Stimulated activated CD4-positive, alpha-beta T cell treated with anti-CD3 and anti-CD28 coated beads, Interleukin-1b, Interleukin-23, amount 100 ng/mL, for 1 hour (primary cell): ENCODE measurements at places on chromosomes 4 and X.

DNA sequence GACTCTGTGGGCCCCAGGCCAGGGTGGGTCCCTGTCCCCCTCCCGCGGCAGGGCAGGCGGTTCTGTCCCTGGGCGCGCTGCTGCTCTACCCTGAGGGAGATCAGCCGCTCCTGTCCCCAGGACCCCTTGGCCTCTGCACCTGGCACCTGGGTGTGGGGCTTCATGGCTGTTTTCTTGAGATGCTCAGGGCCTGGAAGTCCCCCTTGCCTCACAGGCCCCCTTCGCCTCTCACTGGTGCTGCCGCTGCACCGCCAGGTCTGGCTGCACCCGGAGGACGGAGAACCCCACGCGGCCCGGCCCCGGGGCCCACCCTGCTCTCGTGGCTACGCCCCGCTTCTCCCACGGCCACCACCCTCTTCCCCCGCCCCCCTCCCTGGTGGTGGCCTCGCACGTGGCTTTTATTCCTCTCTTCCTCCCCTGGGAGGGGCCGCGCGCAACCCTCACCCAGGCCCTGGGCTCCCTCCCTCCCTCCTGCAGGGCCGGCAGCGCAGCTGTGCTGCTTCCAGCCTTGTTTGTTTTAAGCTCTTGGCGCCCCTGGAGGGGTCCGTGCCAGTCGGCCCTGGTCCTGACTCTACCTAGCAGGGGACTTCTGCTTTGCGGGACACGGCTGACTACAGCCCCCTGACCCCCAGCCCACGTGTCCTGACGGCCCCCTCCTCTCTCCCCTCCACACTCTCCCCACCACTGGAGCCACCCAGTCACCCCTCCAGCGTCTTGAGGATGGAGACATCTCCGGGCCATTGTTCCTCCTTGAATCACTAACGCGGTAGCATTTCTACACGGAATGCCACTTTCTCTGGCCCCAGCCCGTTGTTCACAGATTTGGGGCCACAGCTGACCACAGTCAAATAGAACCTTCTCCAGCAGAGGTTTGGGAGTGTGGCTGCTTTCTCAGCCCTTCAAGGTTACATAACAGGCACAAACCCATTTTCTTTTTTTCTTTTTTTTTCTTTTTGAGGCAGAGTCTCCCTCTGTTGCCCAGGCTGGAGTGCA lies 20.6 kb upstream of the CLDN24 start:
- DNase-seq, result no peak

DNA sequence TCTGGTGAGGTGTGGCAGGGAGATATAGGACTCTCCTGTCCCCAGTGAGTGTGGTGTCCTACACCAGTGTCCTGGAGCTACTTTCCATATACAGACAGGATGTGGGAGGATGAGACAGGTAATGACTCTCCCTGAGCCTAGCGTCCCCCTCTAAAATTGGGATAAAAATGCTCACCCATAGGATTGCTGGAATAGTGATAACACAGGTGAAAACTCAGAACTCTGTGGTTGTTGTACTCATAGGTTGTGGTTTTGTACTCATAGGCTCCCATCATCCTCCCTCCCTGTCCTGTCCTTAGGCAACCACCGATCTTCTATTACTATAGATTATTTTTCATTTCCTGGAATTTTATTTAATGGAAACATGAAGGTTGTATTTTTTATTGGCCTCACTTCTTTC lies 60.7 kb upstream of the NXF3 start:
- DNase-seq, result no peak

DNA sequence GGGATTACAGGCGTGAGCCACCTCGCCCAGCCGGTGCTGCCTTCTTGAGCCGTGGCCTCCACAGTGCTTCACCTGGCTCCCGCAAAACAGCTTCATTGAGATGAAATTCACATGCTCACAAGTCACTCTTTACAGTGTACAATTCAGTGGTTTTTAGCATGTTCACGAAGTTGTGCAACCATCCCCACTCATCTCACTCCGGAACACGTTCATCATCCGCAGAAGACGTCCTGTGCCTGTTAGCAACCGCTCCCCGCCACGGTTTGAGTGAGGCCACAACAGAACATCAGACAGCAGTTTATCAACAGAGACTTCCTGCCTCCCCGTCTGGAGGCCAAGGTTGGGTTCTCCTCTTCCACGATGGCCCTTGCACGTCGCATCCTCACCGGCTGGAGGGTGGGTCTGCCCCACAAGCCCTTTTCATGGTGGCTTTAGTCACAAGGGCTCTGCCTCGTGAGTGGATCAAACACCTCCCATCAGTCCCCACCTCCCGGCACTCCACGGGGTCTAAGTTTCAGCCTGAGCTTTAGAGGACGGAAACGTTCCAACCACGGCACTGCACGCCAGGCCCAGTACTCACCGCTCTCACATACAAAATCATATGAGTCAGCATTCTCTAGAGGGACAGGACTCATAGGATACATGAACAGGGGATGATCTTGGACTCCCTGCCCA lies 29.6 kb upstream of the SPON2 start:
- peak; percentile 55 for DNase-seq

DNA sequence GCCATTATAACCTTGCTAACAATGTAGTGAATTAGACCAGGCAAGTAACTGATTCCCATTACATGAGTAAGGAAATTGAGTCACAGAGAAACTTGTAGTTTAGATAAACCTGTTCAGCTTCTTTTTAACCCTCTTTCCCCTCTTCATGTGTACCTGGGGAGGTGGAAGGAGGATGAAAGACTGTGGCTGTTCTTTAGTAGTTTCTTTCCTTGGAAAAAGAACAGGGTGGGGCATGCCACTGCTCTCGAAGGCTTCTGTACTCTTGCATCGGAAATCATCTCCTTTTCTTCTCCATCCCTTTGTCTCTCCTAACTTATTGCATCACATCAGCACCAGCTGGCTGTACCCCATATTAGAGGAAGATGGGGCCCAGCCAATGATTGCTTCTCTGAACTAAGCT lies 171.4 kb downstream of the PPARGC1A start:
- DNase-seq, result no peak

DNA sequence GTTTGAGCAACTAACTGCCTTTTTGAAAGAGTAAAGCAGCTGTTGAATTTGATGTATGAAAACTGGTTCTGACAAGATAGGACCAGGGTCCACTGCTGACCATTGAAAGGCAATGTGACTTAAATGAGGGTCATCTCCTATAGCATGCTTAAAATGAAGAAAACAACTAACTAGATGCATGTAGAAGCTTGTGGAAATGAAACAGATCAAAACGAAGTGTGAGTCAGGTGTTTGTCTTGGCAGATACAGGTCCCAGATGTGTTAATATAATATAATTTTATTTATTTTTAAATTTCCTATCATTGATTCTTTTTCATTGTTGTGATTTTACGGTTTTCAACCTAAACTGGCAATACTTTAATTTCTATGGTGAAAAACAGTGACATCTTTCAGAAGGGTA lies 83.6 kb downstream of the ATOH1 start:
- no peak for DNase-seq

DNA sequence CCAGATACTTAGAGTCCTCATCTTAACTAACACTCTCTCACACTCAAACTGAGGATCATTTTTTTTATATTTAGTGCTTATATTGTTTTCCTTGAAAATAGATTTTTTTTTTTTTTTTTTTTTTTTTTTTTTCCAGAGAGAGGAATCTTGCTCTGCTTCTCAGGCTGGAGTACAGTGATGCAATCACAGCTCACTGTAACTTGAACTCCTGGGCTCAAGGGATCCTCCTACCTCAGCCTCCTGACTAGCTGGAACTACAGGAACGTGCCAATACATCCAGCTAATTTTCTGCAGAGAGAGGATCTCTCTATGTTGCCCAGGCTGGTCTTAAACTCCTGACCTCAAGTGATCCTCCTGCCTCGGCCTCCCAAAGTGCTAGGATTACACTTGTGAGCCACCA lies 650.3 kb upstream of the ATOH1 start:
- DNase-seq, result no peak

GRCh38 chrX:17836830-17837229 lies 24.3 kb downstream of the RAI2 start:
- no peak for DNase-seq

GRCh38 chr4:35541146-35541887 lies 703.0 kb downstream of the ARAP2 start:
- no peak for DNase-seq

GRCh38 chr4:112253382-112254000 lies 21.9 kb downstream of the AP1AR start:
- DNase-seq, result no peak

DNA sequence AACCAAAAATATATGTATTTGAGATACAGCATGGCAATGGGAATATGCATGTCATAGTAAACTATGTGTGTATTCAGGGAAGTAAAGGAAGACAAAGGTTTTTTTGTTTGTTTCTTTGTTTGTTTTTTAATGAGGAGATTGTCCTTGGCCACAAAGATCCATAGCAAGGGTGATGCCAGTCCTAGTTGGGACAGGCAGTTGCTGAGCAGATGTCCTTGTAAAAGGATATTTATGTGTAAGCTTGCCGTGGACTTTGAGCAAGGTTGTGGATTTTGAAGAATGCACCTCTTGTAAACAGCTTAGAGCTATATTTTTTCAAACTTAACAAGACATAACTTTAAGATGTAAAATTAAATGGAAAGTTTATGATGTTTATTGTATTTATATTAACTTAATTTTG lies 69.9 kb upstream of the GABRE start:
- no peak for DNase-seq

DNA sequence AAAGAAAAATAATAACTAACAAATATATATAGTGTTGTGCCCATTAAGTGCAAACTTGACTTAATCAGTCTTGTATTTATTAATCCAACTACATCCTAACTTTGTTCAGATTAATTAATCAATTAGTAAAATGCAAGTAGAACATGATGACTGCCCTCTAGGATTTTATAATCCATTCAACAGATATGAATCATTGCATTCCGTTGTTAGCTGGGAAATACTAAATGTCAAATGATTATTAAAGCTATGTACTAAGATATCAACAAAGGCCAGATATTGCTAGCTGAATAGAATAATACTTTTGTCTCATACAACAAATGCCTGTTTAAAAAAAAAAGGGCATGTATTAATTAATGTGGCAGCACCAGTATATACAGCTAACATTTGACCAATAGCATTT lies 1366.3 kb downstream of the STIM2 start:
- DNase-seq, result no peak

DNA sequence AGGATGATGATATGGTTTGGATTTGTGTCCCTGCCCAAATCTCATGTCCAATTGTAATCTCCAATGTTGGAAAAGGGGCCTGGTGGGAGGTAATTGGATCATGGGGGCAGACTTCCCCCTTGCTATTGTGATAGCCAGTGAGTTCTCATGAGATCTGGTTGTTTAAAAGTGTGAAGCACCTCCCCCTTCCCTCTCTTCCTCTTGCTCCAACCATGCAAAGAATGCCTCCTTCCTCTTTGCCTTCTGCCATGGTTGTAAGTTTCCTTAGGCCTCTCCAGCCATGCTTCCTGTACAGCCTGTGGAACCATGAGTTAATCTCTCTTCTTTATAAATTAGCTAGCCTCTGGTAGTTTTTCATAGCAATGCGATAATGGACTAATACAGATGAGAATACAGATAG lies 19.7 kb upstream of the ALG13 start:
- no peak for DNase-seq

DNA sequence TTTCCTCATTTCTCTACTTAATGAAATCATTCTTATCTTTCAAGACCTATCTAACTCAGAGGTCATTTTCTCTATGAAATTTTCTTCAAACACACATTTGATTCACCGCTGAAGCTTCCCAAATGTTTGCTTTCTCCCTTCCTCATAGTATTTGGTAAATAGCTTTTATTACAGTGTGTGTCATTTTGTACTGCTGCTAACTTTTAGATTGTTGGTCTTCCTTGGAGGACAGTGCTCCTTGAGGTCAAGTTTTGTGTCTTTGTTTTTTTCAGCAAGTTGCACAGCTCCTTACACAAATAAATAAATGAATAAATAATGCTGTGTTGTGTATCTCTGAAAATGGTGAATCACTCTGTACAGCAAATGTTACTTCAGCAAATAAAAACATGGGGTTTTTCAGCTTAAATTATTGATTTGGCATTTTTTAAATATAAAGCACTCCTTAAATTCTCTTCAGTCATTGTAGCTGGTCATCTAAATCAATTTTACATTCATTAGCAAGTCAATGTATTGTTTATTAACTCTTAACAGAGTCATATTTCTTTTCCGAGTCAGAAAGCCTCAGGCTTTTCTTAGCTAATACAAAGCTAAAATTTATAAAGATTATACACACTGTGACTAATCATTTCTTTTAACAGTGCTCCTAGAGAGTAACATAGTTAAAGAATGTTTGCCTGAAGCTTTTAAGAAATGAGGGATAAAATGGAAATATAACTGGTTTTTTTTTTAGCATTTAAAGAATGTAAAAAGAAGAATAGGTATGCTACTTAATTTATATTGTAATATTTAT lies 30.1 kb upstream of the MAD2L1 start:
- DNase-seq, result no peak

DNA sequence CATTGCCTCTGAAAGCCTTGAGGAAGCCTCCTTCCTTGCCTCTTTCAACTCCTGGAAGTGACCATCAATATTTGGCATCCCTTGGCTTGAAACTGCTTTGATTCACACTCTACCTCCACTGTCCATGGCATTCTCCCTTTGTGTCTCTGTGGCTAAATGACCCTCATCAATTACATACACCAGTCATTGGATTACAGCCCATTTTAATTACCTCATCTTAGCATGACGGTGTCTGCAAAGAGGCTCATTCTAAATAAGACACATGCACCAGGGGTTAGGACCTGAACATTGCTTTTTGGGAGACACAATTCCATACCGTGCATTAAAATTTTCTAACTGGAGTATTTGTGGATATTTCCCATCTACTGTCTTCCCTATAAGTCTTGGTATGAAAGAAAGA lies 60.7 kb upstream of the FAM9A start:
- DNase-seq, result no peak

DNA sequence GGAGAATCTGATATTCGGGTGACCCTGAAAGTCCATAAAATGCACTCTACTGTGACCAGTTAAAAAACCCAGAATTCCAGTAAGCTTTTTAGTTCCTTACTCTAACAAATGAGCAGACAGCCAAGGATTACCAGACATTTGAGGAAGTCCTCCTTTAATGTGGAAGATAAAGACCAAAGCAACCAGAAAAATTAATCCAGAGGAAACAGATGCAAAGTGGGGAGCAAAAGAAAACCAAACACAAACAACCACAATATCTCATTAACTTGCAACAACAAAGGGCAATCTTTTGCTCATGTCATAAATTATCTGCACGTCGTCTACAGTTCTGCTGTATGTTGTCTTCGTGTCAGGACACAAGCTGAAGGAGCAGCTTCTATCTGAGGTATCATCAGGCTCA lies 164.4 kb downstream of the PJA1 start:
- DNase-seq, result no peak

GRCh38 chr4:153438916-153439756 lies 27.0 kb upstream of the TMEM131L start:
- no peak for DNase-seq

- no peak for DNase-seq
These were observed 77.8 kb downstream of the GPC3 start for GRCh38 chrX:133907606-133908005.

DNA sequence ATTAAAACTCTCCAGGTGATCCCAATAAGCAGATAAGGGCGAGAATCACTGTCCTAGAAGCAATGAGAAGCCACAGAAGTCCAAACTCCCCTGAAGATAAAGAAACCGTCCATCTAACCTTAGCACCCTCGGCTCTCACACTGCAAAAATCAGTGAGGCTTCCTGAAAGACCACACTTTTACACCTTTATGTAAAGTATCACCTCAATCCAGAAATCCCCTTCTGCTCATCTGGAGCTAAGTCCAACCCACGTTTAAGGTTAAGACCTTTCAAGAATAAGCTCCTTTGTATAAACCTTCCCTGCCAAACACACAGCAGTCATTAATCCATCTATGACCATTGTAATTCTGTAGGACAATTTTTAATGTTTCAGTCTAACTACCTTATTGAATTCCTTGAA lies 41.7 kb downstream of the LIN54 start:
- DNase-seq, result no peak

GRCh38 chr4:73417973-73418372 lies 13.9 kb downstream of the ALB start:
- no peak for DNase-seq
